Activated CD8-positive, alpha-beta memory T cell treated with anti-CD3 and anti-CD28 coated beads for 1 hour (primary cell): ENCODE measurements at places on chromosomes 5 and 9.
A peak's percentile ranks its signal among the peaks of the same experiment; 100 is the strongest.

DNA sequence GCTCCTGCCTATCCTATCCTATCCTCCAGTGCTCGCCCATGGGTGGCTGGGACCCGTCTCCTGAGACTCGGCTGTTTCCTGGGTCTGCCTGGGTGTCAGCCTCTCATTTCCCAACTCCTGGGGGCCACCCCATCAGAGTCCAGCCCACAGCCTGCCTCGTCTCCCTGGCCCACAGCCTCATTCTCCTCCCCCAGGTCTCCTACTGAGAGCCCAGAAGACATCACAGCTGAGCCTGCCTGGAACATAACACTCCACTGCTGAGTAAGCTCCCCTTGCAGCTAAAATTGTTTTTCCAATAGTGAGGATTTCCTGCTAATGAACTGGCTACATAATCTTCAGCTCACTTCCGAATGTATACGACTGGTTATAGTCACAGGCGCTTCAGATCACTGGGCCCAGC, 95.3 kb downstream of the TTLL11 start:
- DNase-seq = no peak

DNA sequence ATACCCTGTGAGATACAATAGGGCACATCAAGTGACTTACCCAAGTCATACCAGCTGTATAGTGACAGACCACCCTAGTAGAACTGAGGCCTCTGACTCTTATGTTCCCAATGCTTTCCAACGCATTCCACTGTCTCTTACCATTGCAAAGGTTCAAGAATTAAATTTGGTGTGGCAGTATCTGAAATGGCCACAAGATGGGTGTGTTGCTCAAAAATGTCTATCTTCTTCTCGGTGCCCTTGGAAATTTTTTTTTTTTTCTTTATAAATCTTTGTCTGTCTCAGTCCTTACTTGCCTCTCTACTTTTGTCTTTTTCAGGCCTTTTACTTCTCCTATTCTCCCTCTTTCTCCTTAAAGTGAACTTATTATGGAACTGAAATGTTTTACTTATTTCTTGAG, 48.4 kb downstream of the GPR21 start:
- no peak for DNase-seq

DNA sequence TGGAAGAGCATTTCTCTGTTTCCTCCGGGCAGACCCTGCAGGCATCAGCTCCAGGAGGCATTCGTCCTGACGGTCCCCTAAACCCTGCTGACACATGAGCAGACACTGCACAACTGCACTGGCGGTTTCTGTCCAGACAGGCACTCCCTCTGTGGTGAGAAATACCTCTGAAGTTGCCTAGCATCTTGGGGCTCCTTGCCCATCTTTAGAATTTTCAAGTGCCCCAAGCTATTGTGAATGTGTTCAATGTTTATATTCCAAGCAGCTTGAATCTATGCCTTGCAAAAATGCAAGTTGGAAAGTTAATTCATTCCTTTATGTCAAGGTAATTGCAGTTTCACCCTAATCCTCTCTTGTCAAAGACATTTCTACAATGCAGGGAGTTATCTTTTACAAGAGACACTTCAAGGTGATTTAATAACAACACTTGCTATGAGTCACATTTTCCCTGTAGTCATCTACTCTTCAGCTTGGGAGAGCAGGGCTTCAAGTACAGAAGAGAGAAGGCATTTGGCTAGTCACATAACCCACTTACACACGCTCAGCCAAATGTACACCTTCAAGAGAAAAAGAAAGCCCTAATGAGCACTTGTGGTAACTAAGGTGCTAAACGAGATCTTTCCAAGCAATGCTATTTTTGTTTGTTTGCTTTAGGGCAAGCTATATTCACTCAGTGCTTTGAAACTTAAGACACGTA, 302.5 kb downstream of the MLLT3 start:
- DNase-seq = no peak

GRCh38 chr9:14209399-14210345, 104.3 kb downstream of the NFIB start:
- no peak for DNase-seq

DNA sequence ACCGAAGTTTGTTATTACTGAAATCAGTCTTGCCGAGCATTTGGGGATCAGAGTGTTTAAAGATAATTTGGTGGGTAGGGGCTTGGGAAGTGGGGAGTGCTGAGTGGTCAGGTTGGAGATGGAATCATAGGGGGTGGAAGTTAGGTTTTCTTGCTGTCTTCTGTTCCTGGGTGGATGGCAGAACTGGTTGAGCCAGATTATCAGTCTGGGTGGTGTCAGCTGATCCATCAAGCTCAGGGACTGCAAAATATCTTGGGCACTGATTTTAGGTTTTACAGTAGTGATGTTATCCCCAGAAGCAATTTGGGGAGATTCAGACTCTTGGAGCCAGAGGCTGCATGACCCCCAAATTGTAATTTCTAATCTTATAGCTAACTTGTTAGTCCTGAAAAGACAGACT, 5.4 kb upstream of the ANKRD31 start:
- DNase-seq = no peak

- peak; percentile 24 for DNase-seq
These were observed 6.1 kb upstream of the ZNF79 start for GRCh38 chr9:127418037-127418471.

GRCh38 chr5:71993600-71993999, 113.7 kb upstream of the MAP1B start:
- no peak for DNase-seq

DNA sequence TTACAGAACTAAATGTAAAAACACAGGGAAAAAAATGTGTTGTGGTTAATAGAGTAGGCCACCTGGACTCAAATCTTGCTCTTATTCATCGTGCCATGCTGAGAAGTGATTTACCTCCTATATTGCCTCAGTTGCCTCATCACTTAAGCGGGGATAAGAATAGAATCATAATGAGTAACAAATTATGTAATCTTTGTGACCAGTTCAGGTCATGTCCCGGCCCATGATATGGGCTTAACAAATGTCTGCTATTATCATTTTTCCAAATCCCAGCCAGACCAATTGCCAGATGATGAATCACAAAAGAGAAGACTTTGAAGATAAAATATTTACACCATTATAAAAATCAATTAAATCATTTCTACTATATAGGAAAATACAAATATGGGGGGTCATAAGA, 89.8 kb downstream of the CDH6 start:
- no peak for DNase-seq

DNA sequence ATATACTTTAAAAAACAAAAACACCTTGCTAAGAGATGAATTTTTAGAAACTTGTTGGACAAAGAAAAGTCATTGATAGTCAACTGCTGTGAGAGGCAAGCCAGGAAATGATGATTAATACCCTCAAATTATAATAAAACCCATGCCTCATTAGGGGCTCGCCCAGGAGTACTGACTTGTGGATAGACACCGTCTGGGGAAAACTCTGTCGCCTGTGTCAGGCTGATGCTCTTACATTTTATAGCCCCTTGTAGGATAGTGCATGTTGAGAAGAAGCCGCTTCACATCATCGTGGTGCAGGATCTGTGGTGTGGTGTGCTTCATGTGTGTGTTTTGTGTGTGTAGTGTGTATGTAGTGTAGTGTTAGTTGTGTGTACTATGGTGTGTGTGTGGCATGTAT, 39.1 kb downstream of the SYK start:
- DNase-seq = no peak

- DNase-seq = no peak
These were observed 5.8 kb downstream of the TMEM268 start for GRCh38 chr9:114616684-114617520.

- DNase-seq = no peak
These were observed 116.2 kb downstream of the WNK2 start for GRCh38 chr9:93300175-93300572.

DNA sequence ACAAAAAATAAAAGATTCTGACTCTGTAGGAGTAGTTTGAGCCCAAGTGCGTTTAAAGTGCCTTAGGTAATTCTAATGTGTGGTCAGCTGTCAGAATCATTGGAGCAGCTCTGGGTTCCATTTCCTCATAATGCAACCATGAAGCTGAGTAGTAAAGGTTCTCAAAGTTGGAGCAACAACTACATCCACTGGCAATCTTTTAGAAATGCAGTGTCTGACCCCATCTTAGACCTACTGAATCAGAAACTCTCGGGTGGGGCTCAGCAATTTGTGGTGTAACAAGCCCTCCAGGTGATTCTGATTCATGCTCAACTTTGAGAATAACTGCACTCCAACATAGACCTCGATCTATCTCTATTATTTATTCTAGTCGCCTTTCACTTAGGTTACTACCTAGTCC, 7.6 kb upstream of the ALDH1A1 start:
- no peak for DNase-seq

DNA sequence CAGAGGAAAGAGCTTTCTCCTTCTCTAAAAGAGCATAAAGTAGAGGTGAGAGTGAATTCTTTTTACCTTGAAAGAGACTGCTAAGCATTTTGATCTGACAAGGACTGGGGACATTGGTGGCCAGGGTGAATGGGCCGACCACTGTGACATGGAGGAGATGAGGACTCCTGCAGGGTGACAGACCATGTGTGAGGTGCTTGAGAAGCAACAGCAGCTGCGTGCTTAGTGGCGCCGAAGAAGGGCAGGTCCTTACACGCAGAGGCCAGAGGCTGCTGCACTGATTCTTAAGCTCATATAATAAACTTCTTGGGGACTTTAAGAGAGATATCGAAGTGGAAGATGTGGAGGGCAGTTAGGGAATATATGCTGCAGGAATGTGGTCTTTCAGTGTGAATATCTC, 8.7 kb upstream of the JAKMIP2 start:
- DNase-seq = no peak

DNA sequence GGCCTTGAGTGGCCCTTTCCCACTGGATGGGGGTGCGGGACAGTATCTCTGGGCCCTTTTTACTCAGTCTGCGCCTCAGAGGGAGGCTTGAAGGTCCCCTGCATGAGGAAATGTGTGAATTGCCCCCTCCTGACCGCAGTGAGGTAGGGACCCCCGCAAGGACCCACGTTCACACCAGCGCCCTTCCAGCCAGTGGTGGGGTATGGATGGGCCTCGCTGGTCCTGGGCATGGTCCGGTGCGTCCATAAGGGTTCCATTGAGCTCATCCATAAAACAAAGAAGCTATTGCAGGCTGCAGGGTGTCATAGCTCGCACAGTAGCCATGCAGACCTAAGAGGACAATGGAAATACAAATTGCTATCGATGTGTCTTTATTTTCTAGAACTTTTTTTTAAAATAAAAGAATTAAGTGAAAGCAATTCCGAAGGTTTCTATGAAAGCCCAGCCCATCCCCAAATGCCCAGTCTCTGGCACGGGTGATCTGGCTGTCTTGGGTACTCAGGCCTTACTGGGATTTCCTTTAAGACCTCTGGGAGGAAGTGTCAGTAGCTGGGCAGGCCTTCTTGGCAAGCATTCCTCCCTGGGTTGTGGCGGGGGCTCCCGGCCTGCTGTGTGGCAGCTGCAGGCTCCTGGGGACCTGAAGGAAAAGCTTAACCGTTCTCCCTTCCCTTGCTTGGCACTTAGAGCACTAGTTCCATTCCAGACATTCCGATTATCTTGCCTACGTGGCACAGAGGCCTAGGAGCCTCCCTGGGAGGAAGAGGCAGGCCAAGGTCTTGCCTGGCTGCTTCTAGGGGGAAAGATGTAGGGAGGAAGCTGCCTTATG, 1.5 kb upstream of the SEMA5A start:
- no peak for DNase-seq

DNA sequence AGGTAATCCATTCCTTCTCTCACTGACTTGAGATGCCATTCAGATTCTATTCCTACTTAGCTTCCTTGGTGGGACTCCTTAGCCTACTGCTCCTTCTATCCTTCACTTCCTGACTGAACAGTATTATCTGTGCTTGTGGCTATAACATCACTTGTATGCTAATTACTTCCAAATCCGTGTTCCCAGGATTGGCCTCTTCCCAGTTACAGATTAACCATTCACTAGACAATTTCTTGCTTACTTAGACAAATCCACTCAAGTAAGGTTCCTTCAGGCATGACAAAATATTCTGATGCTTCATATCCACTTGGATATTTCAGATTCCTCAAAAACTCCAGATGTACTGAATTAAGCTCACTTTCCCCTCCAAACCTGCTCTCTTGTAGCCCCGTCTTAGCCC, 18.3 kb downstream of the LIFR start:
- DNase-seq = no peak
